ENCODE measurements at places on chromosomes 2 and 18. TPM values are rescaled to one million over a fixed set of nuclear protein-coding genes. Genes with fewer than 3 reads are reported as not detected.

Gene FEV
- not detected for total RNA-seq

Gene IFIH1
- total RNA-seq: 8.5 TPM

Gene ZRANB3
- 2.8 TPM for total RNA-seq

Gene SGPP2
- total RNA-seq: 8.8 TPM

Gene CAPN14
- total RNA-seq: 0.12 TPM

Gene PAX3
- total RNA-seq: not detected

DNA sequence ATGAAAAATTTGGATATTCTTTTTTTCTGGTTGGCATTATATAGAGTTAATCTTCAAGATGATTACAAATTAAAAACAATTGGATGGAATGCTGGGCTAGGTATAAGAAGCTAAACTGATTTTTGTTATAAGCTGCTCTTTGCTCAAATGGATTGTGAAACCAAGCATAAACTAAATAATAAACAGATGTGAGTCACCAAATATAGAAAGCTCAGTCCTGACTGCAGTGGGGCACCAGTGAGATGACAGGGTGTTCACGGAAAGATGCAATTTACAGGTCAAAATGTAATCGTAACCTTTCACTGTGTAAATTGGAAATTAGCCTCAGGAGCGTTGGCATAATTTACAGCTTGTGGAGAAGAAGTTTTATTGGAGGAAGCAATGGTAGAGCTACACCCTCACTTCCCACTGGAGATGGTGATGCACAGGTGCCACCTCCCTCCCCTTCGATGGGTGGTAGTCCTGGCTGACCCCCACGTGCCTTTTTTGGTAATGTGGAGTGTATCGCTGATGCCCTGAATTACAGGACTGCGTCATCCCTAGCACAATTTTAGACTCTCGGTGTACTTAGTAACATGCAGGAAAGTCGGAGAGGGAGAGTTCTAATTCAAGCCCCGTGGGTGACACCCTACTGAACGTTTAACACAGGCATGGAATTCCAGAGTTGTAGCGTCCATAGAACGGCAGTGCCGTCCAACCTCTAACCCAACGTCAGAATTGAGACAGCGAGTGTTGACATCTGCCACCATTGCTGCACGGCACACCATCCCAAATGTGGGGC is 73.9 kb upstream of the NFATC1 start:
- DNase-seq: no peak

- no peak for DNase-seq
These were observed 2.7 kb downstream of the CDH7 start for GRCh38 chr18:65753520-65753919.

- no peak for DNase-seq
These were observed 573.5 kb upstream of the SETBP1 start for GRCh38 chr18:44107187-44107586.

GRCh38 chr2:156756516-156756915 is 320.3 kb downstream of the GPD2 start:
- DNase-seq: no peak

- DNase-seq: no peak
These were observed 235.8 kb upstream of the RAB12 start for GRCh38 chr18:8373486-8373885.

DNA sequence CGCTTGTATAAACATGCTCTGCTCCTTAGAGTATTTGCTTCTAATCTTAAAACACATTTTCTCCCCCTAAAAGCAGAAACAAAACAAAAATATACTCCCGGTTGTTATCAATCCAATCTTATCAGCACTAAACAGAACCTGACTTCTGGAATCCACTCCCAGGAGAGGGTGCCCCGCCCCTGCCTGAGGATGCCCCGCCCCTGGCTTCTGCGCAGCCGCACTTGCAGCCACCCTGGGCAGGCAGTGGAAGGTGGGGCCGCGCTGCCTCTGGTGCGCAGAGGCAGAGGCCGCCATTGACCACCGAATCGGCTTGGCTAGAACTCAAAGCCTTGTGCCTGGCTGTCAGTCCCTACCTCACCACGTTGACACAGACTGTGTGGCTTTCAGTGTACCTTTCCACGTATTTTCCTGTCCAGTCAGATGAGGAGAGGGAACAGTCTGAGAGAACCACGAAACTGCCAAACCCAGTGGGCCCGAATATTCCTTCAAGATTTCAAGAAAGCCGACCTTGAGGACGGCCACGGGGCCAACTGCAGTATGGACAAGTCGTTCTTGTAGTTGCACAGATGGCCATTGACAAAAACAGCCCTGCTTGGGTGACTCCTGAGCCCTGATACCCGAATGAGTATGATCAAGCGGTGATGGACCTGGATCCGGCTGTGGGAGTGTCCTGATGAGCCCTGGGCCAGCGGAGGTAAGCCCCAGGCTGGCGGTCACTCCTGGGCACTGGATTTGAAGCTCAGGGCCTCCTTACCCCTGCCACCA is 46.2 kb upstream of the ARHGAP28 start:
- peak; percentile 45 for DNase-seq

DNA sequence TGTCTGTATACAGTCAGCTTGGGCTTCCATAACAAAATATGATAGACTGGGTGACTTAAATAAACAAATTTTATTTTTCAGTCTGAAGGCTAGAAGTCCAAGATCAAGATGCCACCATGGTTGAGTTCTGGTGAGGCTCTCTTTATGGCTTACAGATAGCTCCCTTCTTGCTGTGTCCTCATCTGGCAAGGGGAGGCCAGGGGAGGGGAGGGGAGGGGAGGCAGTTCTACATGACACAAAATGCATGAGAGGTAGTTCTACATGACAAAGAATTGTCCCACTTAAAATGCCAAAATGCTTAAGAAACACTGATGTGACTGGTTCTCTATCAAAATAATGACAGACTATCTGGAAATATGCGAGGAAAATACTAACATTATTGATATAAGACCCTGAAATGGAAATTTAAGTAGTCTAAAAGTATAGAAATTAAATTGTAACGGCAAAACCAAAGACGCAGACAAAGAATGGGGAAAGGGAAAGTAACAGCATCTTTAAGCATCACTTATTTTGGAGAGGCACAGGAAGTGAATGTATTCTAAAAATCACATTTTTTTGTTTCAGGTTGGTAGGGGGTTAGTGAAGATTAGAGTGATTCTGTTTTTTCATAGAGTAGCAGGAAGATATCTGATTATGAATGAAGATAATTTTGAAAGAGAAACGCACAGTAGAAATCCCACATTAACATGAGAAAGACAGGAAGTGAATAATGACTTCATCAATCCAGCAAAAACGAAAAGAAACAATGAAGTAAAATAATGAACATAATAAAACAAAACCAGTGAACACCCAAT is 131.4 kb downstream of the STRN start:
- DNase-seq: no peak

DNA sequence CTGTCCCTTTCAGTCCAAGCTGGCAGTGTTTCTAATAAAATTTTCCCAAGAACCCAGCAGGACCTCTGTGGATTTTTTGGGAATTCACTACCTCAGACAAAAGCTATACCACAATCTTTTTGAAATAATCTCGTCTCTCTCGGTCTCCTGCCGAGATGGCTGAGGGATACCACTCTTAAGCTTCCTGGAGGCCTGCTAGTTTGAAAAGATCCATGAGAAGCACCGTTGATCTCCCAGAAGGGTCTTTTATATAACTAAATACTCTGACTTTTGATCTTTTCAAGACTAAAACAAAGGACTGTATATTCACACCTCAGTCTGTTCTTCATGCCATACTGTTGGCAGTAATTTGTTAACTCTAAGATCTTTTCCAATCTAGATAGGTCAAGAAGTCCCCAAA is 141.7 kb downstream of the UPP2 start:
- no peak for DNase-seq

DNA sequence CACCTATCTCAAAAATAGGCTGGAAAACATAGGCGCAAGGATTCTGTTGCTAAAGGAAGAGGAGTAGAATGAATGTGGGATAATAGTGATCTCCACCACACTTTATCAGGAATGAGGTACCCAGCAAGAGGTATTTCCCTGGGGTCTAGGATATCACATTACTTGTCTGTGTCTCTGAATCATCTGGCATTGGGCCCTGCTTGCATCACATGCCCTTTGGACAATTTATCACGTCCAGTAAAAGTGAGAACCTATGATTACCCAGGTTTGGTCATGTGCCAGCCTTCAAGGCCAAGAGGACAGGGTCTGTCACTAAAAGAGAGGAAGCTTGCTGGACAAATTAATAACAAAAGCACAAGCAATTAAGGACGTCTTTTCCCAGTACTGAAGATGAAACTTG is 11.4 kb upstream of the TRAPPC8 start:
- DNase-seq: peak; percentile 67

- no peak for DNase-seq
These were observed 743.3 kb downstream of the SLC4A3 start for GRCh38 chr2:220370764-220371163.

DNA sequence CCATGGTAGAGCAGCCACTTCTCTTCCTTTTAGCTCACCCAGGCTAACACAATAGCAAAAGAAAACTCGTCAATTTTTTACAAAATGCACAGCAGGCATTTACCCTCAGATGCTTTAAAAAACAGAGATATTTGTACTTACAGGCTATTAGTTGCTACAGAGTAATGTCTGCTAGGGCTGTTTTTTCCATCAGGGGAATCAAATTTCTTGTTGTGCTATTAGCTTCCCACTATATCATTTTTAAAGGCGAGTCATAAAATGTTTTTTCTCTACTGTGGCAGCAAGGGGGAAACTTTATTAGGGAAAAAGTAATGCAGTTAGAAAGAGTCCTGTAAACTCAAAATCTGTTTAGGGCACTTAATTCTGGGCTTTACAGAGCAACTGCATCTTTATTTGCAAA is 277.9 kb upstream of the THSD7B start:
- no peak for DNase-seq

DNA sequence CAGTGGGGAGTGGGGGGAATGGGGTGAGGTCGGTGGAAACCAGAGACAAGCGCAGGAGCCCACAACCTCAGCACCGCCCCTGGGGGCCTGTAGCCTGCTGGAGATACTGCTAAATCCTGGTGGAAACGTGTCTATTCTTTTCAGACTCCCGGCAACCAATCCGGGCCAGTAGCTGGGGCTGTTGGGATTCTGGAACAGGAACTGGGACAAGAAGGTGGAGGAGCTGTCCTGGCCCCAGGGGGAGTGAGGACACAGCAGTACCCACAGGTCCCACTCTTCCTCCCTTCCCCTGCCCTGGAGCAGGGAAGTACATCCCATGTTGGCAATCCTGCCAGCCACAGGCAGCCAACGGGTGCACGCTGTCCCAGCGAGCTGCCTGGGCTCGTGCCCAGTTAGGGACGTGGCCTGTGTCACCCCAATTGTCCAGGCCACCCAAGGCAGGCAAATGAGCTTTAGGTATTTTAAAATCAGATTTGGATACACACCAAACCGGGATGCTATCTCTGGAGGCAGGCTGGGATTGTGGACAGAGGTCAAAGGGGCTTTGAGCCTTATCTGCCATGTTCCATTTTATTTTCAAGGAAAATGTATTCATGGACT is 51.8 kb downstream of the HS1BP3 start:
- DNase-seq: peak; percentile 80

DNA sequence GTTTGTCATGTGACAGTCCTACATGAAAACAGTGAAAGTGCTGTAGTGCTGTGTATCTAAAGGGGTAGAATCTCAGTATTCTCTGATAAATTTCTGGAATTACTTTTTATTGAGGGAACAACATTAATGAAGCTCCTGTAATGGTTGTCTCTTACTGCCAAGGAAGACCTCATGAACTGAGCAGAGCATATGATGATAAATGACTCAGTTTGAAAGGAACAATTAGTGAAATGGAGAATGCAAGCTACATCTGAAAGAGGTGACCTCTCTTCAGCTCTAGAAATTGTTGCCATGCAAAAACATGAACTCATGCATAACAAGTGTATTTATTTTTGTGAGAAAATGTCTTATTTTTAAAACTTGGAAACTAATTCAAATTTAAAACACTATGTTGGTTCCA is 93.6 kb downstream of the SCN9A start:
- DNase-seq: no peak

- no peak for DNase-seq
These were observed 33.7 kb downstream of the MTERF4 start for GRCh38 chr2:241068136-241068941.

DNA sequence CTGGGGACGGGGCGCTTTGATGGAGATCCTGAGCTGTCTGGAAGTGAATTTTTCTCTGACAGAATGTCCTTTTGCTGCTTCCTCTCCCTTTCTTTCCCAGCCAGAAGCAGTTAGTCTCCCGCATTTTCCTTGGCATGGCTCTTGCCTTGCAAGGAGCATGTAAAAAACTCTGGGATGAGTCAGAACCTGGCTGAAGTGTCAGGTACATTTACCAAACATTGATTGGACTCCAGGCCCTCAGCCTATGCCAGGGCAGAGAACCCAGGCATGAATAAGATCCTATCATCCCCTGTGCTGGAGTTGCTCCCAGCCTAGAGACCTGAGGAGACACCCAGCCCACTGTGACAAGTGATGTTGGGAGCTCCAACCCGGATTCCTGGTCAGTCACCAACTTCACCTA is 21.6 kb downstream of the STON1 start:
- no peak for DNase-seq

DNA sequence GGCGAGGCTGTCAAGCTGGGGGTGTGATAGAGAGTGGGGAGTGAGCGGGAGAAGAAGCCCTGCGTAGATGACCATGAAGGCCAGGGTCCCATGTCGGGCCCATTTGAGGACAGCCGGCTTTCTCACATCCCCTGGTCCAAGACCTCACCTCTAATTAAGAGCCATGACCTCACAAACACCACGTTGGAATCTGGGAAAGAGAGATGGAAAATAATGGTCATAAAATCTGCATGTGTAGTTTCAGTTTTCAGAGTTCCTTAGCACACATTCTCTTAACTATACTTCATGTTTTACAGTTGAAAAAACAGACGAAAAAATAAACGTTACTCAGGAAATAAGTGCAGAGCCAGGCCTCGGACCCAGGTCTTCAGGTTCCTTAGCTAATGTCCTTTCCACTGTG is 244.8 kb upstream of the SIX2 start:
- DNase-seq: no peak

DNA sequence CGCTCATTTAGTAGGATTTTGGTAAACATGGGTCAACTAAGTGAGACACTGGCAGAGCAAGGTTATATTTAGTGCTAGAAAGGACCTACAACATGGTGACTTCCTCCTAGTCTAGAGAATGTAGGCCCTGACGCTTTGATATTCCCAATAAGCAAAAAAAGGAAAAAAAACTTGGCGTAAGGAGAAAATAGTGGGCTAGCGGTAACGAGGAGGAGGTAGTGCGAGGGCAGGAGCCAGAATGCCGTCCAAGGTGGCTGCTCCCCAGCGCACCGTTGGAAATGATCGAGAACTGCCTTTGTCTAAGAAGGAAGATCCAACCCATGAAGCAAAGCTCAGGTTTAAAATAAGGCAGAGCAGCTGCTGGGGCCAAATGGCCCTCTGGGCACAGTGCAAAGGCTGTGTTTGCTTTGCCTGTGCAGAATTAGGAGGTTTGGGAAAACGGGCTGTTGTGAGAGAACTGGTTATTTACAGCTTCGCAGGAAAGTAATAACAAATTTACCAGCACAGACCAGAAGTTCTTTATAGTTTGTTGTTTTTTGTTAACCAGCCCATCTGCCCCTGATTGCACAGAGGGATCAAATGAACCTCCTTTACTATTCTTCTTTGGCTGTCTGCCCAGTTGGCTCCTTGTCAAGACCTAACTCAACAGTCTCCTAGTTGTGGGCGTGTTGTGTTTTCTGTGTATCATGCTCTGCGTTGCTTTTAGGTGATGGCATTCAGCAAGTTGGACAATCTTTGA is 86.6 kb downstream of the ITGB1BP1 start:
- peak; percentile 58 for DNase-seq

- no peak for DNase-seq
These were observed 160.2 kb downstream of the MIB1 start for GRCh38 chr18:21900605-21901352.
